DMS 273 treated with DMSO at 0.1 percent for 48 hours (cell line): ENCODE measurements at places on chromosomes 12 and 14.

DNA sequence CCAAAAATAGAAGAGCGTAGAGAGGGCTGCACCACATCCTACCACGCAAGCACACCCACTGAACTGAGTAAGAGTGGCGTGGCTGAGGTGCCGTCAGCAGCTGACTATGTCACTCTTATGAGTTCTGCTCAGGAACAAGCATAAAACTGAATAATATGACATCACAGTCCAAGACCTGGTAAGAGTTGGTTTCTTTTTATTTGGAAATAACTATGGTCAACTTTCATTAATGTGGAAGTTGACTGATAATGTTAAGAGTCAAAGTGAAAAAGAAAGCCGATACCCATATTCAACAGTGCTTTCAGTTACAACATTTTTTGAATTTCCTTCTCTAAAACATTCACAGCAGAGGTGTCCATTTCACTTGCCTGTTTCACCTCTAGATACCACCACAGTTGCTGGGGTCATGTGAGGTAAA, 44.6 kb downstream of the GNS start:
- no peak for DNase-seq

DNA sequence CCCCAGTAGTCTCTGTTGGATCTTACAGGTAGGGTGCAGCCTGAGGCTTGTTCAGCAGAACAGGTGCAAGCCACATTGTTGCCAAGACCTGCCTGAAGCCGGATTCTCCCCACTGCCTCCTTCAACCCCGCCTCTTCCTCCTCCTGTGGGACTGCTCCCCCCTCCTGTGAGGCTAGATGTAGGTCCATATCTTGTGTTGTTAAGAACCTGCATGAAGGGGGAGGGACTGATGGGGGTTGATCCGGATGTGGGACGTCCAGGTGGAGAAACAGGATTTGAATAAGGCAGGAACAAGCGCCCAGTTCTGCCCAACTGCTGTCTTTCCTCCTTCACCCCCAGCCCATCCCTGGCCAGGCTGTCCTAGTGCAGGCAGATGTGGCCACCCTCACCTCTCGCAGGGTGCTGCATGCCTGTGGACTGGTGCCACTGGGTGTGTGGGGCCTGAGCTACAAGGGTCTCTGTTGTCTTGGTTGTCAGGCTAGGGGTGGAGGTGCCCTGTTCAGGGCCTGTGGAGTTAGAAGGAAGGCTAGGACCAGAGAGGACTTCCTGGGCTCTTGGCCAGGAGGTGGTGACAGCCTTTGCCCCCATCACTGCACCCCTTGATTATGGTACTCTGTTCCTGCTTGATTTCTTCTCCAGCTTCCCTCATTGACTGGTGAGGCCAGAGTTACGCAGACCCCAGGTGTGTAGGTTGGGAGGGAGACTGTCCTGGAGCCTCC, 1.4 kb downstream of the NR4A1 start:
- no peak for DNase-seq

GRCh38 chr12:96041181-96041580, 5.8 kb upstream of the LTA4H start:
- DNase-seq: no peak

GRCh38 chr14:63956326-63956725, 103.5 kb downstream of the SYNE2 start:
- DNase-seq: no peak

DNA sequence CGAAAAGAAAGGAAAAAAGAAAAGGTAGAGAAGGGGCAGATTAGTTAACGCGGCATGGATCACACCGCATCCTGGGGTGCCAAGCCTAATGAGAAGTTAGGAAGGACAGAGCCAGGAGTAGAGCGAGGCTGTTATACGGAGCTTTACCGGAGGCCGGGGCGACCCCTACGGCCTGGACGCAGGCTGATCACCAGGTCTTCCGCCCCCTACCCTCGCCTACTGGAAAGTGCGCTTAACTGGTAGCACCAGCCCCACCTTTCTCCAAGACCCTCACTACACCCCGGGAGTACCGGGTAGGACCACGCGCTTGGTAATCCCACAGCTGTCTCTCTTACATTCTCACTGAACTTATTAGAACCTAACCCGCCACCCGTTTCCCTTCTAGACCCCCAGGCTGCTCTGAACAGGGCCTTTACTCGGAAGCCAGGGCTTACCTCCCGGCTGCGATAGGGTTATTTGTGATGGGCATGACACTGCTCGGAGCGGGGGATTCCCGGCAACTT, 33.8 kb downstream of the WBP11 start:
- no peak for DNase-seq

GRCh38 chr14:84084056-84084630, 1445.8 kb upstream of the FLRT2 start:
- DNase-seq: no peak

- no peak for DNase-seq
These were observed 741.7 kb downstream of the VRK1 start for GRCh38 chr14:97538749-97539410.

DNA sequence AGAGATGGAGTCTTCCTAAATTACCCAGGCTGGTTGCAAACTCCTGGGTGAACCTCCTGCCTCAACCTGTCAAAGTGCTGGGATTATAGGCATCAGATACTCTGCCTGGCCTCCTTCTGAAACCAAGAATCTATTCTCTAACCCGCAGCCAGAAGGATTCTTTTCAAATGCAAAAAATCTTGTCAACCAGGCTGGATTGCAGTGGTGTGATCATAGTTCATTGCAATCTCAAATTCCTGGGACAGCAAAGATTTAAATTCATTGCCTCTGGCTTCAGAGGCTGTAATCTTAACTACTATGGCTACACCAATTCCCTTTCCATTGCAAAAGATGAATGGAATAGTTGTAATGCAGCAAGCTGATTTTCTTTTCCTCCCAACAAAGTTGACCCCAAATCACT, 106.3 kb upstream of the TBX3 start:
- DNase-seq: no peak

DNA sequence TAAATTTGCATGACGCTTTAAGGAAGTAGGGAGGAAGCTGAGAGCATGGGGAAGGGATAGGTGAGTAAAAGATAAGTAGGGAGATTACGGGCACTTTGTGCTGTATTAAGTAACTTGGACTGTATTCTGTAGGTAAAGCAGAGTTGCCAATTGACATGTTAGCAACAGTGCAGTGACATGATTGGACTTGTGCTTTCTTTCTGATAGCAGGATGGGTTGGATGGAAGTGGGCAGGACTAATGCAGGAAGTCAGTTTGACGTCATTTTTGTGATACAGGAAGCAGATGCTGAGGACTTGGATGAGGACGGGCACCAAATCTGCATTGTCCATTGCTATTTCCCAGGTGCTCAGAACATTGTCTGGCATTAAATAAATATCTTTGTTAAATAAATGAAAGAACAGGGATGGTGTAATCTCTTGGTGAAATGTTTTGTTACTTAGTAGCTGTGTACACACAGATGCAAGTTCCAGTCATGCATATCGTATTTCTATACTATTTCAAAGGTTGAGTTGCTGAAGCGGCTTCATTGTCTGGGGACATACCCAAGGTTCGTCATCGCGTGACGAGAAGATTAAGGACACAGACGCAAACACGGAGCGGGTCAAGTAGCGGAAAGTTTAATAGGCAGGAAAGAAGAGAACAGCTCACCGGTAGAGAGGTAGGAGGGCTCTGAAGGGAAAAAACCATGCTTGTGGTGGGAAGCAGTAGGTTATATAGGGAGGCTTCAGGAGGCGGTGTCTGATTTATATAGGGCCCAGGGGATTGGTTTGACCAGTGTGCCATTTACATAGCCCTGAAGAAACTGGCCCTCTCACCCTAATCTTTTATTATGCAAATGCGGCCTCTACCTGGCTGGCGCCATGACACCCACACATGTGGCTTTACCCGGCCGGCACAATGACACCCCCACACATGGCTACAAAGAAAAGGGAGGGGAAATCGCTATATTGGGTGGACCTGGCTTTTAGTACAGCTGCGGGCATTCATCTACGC, 30.7 kb downstream of the GUCY2C start:
- no peak for DNase-seq

- no peak for DNase-seq
These were observed 669 bp downstream of the FANCM start for GRCh38 chr14:45136399-45136798.

DNA sequence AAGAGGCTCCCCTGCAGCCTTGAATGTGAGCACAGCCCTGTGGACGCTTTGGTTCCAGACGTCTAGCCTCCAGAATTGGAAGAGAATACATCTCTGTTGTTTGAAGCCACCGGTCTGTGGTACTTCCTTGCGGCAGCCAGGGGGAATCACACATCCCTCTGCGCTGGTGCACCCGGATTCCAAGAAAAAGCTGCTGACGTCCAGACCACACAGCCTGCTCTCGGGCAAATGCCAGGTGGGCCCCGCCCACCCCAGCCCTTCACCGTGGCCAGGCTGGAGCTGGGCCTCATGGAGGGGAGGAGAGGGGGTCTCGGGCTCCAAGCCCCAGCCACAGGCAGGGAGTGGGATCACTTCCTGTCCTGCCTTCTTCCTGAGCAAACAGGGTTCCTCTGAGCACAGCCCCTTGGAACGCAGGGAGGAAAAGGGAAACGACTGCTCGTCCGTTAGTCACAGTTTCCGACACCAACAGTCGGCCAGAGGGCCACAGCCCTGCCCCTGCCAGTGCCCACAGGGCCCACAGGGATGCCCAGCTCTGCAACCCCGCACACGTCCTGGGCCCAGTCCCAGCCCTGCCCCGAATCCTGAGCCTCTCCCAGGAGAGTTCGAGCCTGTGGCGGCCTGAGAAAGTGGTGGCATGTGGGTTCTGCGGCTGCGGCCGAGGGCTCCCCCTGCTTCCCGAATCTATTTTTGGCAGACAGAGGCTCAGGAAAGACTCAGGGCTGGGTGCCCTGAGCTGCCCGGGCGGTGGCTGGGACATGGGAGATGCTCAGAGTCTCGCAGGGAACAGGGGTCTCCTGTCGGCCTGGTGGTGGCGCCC, 85.3 kb downstream of the RFLNA start:
- no peak for DNase-seq

GRCh38 chr12:96892104-96892503, 15.0 kb upstream of the NEDD1 start:
- no peak for DNase-seq

DNA sequence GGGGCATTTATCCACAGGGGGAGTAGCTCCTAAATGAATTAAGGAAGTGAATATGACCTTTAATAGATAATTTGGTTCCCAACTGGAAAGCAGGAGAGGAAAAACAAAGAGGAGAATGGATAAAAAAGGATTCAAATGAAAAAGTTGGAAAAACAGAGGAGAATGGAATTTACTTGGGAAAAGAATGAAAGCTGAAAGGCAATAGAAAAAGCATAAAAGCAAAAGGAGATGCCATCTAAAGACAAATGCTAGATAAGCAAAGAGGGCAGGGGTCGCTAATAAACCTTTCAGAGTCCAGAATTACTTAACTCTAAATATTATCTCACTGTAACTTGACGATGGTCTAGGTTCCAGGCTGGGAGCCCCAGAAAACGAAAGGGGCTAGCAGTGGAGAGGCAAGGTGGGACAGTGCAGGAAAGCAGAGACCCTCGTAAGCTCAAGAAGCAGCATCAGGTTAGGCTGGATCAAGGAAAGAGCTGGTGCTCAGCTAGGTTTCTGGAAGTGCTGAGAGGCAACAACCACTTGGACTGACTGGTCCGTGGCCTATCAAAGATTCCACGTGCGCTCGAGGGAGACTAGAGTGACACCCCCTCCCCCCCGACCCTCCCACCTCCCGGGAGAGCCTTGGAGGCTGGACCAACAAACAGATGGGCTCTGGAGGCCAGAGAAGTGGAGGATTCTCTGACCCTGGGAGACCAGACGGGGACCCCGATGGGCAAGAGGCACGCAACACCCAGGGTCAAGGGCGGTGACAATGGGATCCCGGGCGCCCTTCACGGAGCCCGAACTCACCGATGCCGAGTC, 1.2 kb downstream of the SLC2A13 start:
- DNase-seq: no peak

- DNase-seq: no peak
These were observed 4.4 kb upstream of the ASIC1 start for GRCh38 chr12:50052964-50053363.

DNA sequence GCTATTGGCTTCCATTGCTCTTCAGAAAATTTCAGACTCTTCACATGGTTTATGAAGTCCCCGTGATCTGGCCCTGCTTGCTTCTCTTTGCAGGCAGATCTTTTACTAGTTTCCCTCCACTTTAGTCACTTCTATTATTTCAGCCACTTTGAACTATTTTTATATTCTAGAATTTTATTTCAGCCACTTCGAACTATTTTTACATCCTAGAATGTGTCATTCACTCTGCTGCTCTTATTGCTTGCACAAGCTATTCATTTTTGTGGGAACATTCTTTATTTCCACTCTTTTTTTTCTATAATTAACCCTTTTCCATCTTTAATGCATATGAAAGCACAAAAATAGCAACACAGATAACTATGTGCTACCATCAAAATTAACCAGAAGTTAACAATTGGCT, 24.5 kb downstream of the TSHR start:
- DNase-seq: no peak
